ENCODE measurements at places on chromosomes 3 and 15.
A peak's percentile ranks its signal among the peaks of the same experiment; 100 is the strongest.

GRCh38 chr3:89223188-89223587 lies 115.8 kb downstream of the EPHA3 start:
- no peak for DNase-seq

- no peak for DNase-seq
These were observed 17.2 kb downstream of the RHCG start for GRCh38 chr15:89479173-89479572.

- DNase-seq = no peak
These were observed 18.1 kb downstream of the STAB1 start for GRCh38 chr3:52513281-52513680.

GRCh38 chr3:10933021-10933420 lies 59.5 kb upstream of the SLC6A1 start:
- no peak for DNase-seq

DNA sequence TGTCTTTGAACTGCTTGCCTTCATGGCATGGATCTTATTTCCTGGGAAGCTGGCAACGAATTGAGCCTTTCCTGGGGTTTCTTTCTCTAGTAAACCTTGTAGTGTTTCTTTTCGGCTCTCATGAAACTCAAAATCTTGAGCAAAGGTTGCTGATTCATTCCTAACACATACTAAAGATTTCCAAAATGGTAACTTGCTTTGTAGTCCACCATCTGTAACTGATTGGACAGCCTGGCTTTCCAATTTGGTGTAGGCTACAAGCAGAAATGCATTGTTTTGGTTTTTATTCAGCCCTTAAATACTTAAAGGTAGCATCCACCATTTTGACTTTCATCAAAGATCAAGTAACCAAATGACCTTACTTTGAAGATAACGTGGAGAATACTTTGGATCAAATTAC lies 38.1 kb downstream of the LRTM1 start:
- no peak for DNase-seq

DNA sequence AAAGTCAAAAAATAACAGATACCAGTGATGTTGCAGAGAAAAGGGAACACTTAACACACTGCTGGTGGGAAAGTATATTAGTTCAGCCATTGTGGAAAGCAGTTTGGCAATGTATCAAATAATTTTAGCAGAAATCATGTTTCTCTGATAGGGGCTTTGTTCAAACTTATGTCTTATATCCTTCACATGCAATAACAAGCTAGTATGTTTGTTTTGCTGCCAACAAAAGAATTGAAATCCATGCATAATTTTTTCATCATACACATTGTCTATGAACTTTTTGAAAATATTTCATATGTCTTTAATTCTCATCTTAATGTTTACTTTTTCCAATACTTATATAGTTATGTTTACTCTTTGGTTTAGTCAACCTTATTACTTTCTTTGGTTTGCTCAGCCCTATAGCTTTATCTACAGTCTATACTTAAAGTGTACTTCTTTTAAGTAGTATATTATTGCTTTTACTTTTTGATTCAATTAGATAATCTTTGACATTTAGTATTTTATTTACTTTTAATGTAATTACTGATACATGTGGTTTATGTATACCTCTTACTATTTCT lies 639.6 kb upstream of the CBLB start:
- no peak for DNase-seq

DNA sequence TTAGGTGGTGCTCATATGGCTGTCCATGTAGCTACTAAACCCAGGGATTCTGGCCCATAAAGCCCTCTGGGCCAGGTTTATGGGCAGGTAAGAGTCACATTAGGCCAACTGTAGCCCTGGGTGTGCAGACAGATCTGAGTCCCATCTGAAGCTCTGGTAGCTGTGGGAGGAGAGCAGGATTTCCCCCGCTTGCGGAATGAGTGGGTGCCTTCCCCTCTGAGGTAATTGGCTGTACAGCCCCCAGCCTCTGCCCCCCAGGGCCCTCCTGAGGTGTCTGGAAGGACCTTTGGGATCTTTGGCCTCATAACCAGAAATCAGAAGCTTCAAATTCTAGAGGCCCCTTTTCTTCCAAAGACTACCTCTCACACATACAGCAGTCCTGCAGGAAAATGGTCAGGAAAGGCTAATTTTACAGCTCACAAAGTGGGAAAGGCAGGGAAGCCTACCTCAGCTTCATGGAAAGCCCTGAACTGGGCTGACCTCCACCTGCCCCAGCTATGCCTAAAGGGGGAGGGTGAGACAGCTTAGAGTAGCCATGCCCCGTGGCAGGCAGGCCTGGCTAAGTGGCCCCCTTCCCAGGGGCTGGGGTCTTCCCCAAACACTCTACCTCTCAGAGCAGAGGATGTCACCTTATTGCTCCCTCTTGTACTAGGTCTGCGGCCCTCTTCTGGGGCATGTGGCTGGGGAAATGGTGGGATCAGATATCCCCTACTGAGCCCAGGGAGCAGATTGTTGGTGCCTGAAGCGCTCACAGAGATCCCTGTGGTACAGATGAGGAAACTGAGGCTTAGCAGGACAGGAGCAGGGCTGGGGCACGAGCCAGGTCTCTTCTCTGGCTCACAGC lies 16.8 kb downstream of the HEMK1 start:
- no peak for DNase-seq

DNA sequence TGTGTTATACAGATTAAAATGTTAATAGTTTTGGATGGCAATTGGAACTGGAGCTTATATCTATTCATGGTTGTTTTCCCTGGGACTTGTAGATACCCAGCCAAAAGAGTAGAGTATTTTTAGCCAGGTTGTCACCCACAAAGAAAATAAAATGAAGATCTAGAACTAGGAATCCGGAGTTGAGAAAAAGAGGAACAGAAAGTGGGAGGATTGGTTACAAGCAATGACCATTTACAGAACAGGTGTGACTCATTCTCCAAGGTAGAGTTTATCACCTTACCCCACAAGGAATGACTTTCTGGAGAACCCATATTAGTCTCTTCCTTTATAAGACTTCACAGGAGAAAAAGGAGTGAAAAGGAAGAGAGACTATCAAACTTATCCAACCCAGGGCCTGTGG lies 99.8 kb downstream of the TMEM108 start:
- no peak for DNase-seq

DNA sequence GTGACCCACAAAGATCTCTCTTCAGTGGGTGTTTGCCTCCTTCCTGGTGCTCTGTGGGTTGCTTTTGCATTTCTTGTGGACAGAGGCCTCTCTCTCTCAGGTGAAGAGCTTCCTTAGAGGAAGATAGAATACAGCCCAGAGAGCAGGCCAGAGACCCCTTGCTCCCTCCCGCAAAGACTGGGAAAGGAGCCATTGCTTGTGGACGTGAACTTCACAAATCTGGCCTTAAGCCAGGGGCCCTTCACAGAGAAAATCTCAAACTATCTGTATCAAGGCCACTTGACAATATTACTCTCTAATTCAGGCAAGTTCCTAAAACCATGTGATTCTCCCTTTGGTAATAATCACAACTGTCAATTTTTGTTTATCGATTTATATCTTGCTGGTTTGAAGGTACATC lies 30.4 kb upstream of the CLK3 start:
- DNase-seq = no peak

DNA sequence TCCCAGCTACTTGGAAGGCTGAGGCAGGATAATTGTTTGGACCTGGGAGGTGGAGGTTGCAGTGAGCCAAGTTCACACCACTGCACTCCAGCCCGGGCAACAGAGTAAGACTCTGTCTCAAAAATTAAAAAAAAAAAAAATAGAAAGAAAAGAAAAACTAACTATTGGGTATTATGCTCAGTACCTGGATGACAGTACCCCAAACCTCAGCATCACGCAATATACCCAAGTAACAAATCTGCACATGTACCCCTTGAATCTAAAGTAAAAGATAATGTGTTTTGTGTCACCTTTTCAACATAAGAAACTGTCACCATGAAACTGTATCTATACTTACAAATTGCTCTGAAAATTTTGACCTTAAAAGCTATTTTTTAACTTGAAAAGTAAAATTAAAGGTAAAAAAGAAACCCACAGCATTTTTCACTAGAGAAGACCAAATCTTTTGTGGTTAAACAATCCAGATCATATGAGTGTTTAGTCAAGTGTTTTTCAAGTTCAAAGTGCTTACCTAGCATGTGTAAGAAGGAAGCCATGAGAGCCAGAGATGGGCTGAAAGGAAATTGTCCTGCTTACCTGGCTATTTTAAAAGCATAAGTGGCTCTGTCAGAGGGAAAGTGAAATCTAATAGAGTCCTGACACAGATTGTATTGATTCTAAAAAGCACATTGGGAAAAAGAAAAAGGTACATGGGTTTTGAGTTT lies 50.5 kb downstream of the MYO1E start:
- no peak for DNase-seq

GRCh38 chr15:50907601-50908208 lies 778 bp upstream of the AP4E1 start:
- peak; percentile 26 for DNase-seq

GRCh38 chr15:94411846-94412245 lies 180.5 kb downstream of the MCTP2 start:
- no peak for DNase-seq

DNA sequence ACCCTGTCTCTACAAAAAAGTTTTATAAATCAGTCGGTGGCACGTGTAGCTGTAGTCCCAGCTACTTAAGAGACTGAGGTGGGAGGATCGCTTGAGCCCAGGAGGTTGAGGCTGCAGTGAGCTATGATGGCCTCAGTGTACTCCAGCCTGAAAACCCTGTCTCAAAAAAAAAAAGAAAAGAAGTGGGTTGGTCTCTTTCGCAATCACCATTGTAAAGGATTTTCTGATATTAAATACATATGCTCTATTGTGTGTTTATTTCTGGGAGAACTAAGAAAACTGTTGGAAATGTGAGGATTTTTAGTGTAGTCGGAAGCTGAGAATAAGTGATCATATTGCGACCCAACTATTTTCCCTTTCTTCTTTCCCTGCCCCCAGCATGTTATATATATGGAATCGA lies 7.5 kb downstream of the ZNF710 start:
- DNase-seq = no peak

- peak; percentile 56 for DNase-seq
These were observed at the start of gene UBE2E1 for GRCh38 chr3:23805633-23806533. Gene UBE2E1, plus strand, starts transcription at chr3:23805955. Its CDS starts 1,315 bp downstream, at chr3:23807270.

DNA sequence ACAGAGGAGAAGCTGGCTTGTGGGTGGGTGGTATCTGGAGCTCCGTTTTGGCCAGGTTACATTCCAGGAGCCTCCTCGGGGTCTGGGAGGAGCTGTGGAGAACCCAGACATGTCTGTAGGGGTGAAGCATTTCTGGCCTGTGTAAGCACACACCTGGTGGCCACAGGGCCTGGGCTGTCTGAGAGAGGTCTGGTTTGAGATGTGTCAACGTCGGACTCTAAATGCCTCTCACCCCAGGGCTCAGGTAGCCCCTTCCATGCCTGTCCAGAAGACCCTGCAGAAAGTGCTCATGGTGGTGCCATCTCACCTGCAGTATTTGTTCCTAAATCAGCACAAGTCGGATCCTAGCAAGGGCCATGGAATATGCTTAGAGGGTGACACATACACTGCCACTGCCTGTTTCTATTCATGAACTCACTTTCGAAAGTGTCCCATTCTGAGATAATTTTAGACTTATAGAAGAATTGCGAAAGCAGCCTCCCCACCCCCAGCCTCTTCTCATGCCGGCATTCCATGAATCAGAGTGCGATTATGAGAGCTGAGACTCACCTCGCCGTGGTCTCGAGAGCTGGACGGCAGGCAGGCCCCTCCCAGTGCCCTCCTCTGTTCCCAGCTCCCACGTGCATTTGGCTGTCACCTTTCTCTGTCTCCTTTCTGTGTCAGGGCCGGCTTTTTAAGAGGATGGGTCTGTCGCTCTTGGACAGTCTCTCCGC lies 63.7 kb downstream of the KLF15 start:
- no peak for DNase-seq

GRCh38 chr3:46386205-46386604 lies 15.5 kb downstream of the CCR5 start:
- DNase-seq = no peak

GRCh38 chr3:166706094-166706493 lies 674.0 kb downstream of the ZBBX start:
- no peak for DNase-seq

DNA sequence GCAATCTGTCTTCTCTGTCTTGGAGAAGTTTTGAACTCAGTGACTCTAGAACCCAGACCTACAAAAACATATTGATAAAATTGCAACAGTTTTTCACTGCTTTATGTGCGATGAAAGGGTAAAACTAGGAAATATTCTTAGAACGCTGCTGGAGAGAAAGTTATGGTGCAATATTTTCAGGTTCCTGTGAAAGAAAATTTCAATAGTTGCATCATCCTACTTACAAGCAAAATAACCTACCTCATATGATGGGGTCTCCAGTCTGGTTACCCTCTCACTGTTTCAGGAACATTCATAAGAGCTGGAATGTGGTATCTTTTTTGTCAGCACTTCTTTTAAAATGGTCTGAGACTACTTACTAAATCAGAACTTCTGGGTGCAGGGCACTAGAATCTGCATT lies 27.1 kb downstream of the GATM start:
- no peak for DNase-seq

- no peak for DNase-seq
These were observed 125.8 kb downstream of the SSR3 start for GRCh38 chr3:156429125-156429524.

- DNase-seq = no peak
These were observed 7.0 kb upstream of the RNF111 start for GRCh38 chr15:58980351-58980939.

- no peak for DNase-seq
These were observed 48.4 kb downstream of the EPHA3 start for GRCh38 chr3:89155811-89156210.

- no peak for DNase-seq
These were observed 147.1 kb downstream of the PGPEP1L start for GRCh38 chr15:98860281-98861041.

DNA sequence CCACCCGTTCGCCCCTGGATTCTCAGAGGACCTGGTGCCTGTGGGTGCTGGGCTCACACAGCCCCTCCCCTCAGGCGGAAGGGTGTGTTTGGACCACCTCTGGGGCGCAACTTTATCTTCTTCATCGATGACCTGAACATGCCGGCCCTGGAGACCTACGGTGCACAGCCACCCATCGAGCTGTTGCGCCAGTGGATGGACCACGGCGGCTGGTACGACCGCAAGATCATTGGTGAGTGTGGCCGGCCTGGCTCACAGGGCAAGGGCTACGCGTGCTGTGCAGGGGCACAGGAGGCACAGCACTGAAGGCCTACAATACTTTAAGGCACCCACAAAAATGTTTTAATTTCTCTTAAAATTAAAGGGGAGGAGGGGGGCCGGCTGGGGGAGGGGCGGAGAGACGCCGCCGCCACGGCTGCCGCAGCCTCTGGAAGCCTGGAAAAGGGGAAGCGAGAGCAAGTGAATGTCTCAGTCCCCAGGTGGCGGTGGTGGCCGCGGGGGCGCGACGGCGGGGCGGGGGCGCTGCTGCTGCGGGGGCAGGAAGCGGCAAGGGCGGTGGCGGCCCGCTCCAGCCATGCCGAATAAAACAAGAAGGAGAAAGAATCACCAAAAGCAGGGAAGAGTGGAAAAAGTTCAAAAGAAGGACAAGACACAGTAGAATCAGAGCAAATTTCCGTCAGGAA lies 56.8 kb downstream of the DNAH1 start:
- peak; percentile 23 for DNase-seq

DNA sequence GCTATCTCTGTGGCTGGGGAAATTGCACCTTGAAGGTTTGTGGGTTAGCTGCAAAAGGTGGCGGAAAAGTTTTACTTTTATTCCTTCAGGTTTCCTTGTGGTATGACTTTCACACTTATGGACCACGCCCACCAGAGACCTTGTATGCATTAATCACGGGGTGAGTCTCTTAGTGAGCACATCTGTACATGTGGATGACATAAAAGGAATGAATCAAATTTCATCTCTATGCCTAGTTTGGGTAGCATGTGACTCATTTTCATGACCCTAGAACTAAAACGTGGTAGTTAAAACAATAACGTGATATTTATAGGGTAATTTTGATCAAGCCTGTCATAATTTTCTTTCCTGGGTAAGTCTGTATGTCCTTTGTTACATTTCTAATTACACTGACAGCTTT lies 141.7 kb downstream of the PDCD6IP start:
- DNase-seq = no peak

- DNase-seq = no peak
These were observed 560.8 kb downstream of the MCTP2 start for GRCh38 chr15:94792196-94792595.
